Left hindlimb (tissue), 1 donor: ENCODE measurements at places on chromosomes 12 and 14.

DNA sequence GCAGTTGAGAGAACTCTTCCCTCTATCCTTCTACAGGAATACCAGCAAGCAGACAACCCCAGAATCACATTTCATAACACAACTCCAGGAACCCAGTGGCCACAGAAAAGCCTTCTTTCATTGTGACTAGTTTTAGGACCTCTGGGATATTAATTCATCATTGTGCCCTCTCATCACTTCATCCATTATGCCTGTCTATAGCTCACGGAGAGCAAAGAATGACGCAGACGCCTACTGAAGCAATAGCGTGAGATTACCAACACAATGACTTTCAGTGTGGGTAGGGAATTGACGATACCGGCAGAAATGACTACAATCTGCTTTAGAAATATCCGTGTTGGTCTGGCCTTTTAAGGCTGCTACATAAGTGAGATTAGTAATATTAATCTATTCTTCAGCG, 158.1 kb upstream of the FOXG1 start:
- DNase-seq, result no peak

DNA sequence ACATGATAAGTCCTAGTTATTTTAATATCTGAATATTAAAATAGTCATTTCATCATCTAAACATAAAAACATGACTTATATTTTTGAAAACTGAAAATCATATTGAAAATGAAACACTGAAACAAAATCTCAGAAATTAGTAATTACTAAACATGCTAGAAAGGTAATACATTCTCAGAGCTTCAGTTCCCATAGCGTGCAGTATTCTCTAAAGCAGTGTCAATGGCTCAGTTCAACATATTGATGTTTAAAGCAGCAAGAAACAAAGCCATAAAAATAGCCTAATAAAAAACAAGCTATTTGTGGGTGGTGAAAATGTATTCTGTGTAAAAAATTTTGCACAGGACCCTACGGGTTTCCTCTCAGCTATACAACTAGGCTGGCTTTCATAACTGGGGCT, 1337.4 kb downstream of the FSCB start:
- DNase-seq, result no peak

GRCh38 chr12:11652351-11653040, 3.0 kb downstream of the ETV6 start:
- no peak for DNase-seq

DNA sequence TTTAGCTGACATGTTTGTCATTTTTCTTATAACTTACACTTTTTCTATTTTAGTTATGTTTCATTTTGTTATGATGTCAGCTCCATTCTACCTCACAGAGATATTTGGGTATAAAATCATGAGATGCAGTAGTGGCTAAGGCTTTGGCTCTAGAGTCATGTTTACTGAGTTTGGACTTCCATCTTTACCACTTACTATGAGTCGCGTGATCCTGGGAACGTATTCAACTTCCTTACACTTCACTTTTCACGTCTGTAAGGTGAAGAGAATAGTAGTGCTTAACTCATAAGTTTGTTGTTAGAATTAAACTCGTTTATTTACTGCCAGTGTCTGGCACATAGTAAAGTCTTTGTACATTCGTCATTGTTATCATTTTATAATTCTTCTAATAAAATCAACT, 126.3 kb downstream of the ERC1 start:
- DNase-seq, result no peak

DNA sequence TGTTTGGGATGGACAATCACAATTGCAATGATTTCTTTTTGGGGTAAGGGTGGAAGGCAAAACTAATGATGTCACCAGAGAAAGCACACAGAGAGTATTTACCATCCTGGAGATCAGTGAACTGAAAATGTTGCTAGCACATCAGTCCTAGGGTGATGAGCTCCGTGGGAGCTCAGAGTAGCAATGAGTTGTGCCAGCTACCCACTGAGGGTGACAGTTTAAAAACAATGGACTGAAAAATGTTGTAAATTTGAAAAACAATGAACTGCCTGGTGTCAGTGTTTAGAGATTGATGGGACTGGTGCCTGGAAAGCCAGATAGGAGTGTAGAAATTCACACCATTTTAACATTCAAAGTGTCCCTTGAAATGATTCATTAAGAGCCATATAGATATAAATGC, 198.5 kb downstream of the ATP23 start:
- DNase-seq, result no peak

GRCh38 chr12:24991209-24992049, 42.5 kb upstream of the BCAT1 start:
- DNase-seq, result no peak

DNA sequence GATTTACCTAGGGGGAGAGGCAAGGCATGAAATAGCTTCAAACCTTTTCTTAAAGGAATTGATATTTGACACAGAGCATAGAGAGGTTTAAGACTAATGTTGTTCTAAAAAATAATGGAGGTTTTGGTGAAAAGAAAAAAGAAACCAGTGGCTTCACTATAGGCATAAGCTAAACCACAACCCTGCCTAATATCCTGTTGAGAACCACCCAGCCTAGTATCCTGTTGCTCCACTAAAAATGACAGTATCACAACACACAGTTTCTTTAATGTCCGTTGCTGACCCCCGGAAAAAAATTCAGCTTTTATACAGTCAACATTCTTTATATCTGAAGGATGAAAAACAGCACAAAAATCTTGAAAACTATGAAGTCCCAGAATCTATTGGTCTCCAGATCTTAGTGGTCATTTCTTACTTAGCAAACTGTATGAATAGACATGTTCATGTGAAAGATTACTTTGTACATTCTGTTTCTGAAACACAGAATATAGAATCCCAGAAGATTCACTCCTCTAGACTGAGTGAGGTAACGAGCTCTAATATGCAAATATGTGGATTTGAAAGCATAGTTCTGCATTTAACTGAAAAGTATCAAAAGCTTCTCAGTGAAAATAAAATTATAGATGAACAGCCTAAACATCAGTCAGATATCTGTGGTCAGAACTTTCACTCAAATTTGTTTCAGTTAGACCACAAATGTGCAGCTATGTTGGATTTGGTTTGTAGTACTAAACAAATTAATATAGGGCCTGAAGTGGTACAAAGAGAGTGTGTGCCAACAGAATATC, 40.5 kb downstream of the GALC start:
- no peak for DNase-seq

- DNase-seq, result no peak
These were observed 28.0 kb downstream of the NELL2 start for GRCh38 chr12:44847888-44848702.

DNA sequence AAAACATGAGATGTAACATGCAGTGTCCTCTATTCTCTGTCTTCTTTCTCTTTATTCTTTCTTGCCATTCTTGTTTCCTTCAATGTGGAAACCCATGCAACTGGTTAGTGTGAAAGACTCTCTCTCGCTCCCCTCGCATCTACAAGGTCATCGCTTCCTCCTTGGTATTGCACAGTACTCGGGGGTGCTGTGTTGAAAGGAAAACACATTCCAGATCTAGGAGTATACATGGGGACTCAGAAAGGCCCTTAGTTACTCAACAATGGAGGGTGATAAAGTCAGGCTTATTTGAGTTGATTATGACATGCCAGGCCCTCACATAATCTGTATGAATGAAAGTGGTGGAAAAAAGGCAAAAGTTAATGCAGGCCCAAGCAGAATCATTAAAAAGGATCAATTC, 75.5 kb upstream of the OVCH1 start:
- DNase-seq, result no peak

GRCh38 chr12:57754411-57755193, at the start of gene MARCHF9:
Gene MARCHF9, plus strand, starts transcription at chr12:57755103. Its CDS starts 426 bp downstream, at chr12:57755529.
- peak; percentile 63 for DNase-seq

GRCh38 chr14:31993521-31993951, 83.6 kb upstream of the ARHGAP5 start:
- DNase-seq, result no peak

- DNase-seq, result no peak
These were observed 447.6 kb upstream of the SEL1L start for GRCh38 chr14:81981307-81981675.

- DNase-seq, result no peak
These were observed 21.3 kb upstream of the SRRM4 start for GRCh38 chr12:118959985-118960560.

GRCh38 chr12:93895089-93895445, 217.9 kb downstream of the CRADD start:
- no peak for DNase-seq

GRCh38 chr14:103241531-103241930, 92.5 kb upstream of the EIF5 start:
- DNase-seq, result no peak

GRCh38 chr12:98492580-98493140, 22.7 kb upstream of the TMPO start:
- no peak for DNase-seq

- no peak for DNase-seq
These were observed 38.2 kb downstream of the FZD10 start for GRCh38 chr12:130200445-130200844.

DNA sequence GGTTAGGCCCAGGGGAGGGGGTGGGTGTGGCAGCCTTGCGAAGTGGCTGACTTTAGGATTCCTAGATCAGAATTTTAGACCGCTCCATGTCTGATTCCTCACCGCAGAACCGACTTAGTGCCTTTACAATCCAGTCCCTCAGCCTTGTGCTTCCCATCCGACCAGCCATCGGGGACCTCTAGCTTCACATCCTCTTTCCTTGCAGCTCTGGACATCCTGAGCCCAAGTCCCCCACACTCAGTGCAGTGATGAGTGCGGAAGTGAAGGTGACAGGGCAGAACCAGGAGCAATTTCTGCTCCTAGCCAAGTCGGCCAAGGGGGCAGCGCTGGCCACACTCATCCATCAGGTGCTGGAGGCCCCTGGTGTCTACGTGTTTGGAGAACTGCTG, 557 bp downstream of the COPS7A start:
- DNase-seq, result no peak

DNA sequence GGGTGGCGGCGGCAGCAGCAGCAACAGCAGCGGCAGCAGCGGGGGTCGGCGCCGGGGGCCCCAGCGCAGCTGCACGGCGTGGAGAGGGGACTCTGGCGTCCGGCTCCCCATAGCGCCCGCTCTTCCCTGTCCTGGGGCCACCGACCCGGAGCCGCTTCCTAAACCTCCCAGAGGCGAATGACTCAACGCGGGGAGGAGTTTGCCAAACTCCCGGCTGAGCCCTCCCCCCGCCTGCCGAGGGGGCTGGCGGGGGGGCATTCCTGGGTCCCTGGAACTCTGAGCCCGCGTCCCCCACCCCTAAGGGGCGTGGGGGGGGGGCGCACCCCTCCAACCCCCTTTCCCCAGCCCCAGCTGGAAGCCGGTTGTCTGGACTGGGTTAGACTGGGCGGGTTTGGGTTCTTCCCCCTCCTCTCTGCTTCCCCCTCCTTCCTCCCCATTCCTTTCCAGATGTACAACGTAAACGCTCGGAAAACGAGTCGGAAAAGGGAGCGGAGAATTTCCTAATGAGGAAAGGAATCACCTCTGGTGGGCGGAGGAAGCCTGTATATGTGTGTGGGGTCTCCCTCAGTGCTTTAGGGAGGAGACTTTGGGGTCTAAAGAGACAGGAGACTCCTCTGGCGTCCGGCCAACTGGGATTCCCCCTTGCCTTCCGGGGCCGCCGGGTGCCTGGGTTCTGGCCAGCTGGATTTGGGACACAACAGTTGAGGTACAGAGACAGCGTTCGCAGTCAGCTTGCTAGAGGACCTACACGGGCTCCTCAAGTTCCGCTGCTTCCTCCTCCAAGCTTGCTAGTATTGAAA, at the start of gene ITGA5:
Gene ITGA5 (minus strand): TSS at position 179 of the 800 bp plus-strand sequence. CDS start 68 bp downstream, at position 111.
- peak; percentile 81 for DNase-seq

- DNase-seq, result no peak
These were observed 38.2 kb upstream of the MAP3K9 start for GRCh38 chr14:70847406-70848090.

DNA sequence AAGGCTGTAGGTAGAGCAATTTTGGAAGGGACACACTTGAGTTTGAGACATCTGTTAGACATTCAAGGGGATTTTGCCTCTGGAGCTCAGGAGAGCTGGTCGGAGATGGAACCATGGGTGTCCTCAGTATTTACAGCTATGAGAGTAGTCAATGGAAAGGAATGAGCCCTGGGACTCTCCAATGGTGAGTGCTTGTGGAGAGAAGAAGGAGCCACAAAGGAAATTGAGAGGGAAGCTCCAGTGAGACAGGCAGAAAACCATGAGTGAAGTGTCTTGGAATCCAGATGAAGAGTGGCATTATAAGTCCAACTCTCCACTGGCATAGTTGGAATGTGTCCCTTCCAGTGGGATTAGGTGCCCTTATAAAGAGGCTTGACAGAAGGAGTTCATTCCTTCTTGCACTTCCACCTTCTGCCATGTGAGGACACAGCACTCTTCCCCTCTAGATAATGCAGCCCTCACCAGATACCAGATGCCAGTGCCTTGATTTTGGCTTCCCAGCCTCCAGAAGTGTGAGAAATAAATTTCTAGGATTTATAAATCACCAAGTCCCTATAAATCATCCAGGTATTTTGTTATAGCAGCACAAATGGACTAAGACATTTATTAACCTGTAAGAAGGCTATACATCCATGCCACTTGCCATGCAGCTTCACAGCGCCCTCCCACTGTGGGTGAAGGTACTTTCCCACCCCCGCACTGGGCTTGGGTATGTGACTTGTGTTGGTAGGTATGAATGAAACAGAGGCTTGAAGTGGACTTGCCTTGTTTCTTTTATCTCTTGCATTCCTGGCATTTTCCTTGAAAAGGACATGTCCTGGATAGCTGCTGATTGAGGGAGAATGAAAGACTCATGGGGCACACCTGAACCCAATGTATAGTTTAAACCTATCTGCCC, 27.3 kb downstream of the LLPH start:
- no peak for DNase-seq

GRCh38 chr14:69625299-69626131, 14.1 kb downstream of the SUSD6 start:
- peak; percentile 73 for DNase-seq

DNA sequence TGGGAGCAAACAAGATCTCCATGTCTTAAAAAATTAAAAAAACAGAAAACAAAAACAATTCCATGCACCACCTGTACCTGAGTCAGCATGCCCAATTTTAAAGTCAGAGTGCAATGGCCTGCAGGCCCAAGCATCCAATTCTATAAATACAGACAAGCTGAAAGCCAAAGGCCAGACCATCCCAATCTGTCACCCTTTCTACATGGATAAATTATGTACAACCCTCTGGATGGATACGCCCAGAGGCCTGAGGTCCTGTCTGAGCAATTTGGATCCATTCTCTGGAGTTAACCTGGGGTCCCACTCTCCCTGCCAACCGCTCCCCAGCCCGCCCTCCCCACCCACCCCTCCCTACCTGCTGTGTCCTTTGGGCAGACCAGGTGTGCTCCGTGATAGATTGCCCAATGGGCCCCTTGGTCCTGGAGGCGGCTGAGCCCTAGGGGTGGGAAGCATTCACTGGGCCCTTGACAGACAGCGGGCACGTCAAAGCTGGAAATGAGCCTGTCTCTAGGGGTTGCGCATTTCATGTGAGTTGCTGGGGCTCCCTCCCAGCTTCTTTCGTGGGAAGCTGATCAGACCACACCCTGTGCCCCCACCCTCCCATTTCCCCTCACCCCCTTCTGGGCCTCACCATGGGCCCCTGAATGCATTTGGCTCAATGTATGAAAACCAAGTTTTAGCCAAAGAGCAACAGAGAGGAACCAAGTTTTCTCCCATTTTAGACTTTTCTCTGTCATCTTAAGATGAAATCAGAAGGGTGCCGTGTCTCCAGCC, 171.3 kb downstream of the BCL11B start:
- DNase-seq, result no peak

GRCh38 chr12:130537051-130537450, 179.0 kb downstream of the RIMBP2 start:
- DNase-seq, result no peak

- DNase-seq, result no peak
These were observed 84.4 kb downstream of the PPHLN1 start for GRCh38 chr12:42410340-42410739.
